ENCODE measurements at places on chromosomes 7 and 10. TPM values are rescaled to one million over a fixed set of nuclear protein-coding genes. Genes with fewer than 3 reads are reported as not detected.

Gene LRRC61
- total RNA-seq, result 0.07 TPM

Gene GPR37
- 8.1 TPM for total RNA-seq

Gene UPK3BL2
- 1.2 TPM for total RNA-seq

Gene MINDY4
- 2.2 TPM for total RNA-seq

Gene DGKI
- 0.53 TPM for total RNA-seq

Gene PTEN
- 77.5 TPM for total RNA-seq

Gene HERC4
- 42.5 TPM for total RNA-seq

Gene TWIST1
- total RNA-seq, result 9.2 TPM

Gene TAS2R41
- not detected for total RNA-seq

Gene CRCP
- 33.0 TPM for total RNA-seq

Data from pulmonary artery endothelial cell (primary cell).